ENCODE measurements at places on chromosomes 13 and 19.
A peak's percentile ranks its signal among the peaks of the same experiment; 100 is the strongest.

- DNase-seq, result peak; percentile 71
Observed at GRCh38 chr19:13622766-13623715, 116.8 kb upstream of the CACNA1A start.

- no peak for DNase-seq
Observed at GRCh38 chr19:40803857-40804782, 5.1 kb downstream of the EGLN2 start.

- peak; percentile 78 for DNase-seq
Observed at GRCh38 chr13:100646030-100646673, 28.4 kb downstream of the TMTC4 start.

- peak; percentile 65 for DNase-seq
Observed at GRCh38 chr19:49677231-49677900, at the start of gene PRMT1. TSS of gene PRMT1 (plus strand) at chr19:49677271. CDS start at chr19:49677281, 10 bp downstream.

GRCh38 chr19:11848594-11849469 is at the start of gene ZNF439:
TSS of gene ZNF439 (plus strand) at chr19:11848726. CDS start at chr19:11848868, 142 bp downstream.
- DNase-seq, result peak; percentile 82

DNA sequence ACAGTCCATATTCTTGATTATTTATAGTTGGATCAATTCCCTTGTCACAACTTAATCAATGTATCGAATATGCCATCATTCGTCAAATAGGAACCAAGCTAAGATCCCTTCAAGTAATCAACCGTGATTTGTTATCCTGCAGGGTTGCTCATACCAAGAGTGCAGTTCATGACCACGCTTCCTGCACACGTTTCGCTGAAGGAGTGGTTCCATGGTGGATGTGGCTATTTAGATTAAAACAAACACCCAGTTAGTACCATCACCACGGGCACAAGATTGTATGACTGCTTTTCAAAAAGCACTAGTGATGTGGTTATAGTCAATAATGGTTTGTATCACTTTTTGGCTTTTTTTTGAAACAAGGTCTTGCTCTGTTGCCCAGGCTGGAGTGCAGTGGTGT is 41.1 kb upstream of the CCNE1 start:
- DNase-seq, result no peak

GRCh38 chr13:53822136-53822535 is 793.5 kb downstream of the OLFM4 start:
- DNase-seq, result no peak

GRCh38 chr19:41919948-41920712 is 8.1 kb downstream of the ERFL start:
- no peak for DNase-seq

GRCh38 chr13:109785892-109786450 is 412 bp downstream of the IRS2 start:
- peak; percentile 66 for DNase-seq

DNA sequence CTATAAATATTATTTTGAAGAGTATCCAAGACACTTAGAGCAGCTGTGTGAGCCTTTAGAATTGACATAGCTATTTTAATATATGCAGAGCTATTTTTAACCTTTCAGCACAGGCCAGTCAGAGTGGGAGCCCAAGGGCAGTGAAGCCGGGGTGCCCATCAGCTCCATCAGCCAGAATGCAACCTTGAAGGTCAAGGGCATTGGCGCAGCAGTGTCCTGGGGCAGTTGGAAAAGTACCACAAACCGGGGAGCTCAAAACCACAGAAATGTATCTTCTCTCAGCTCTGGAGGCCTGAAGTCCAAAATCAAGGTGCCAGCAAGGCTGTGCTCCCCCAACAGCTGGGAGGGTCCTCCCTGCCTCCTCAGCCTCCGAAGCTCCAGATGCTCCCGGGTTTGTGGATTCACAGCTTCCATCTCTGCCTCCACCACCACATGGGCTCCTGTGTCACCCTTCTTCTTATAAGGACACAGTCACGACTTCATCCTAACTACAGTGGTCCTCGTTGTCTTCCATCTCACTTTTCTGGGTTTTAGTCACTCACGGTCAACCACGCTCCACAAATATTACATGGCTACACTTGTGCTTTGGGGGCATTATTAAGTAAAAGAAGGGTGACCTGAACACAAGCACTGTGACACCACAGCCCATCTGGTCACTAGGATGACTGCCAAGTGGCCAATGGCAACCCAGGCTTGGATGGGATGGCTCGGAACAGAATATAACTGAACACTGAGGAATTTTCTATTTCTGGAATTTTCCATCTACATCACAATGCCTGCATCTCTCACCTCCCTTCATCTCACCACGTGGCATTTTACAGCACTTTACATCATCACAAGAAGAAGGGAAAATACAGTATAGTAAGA is 15.9 kb upstream of the GAS6 start:
- no peak for DNase-seq

DNA sequence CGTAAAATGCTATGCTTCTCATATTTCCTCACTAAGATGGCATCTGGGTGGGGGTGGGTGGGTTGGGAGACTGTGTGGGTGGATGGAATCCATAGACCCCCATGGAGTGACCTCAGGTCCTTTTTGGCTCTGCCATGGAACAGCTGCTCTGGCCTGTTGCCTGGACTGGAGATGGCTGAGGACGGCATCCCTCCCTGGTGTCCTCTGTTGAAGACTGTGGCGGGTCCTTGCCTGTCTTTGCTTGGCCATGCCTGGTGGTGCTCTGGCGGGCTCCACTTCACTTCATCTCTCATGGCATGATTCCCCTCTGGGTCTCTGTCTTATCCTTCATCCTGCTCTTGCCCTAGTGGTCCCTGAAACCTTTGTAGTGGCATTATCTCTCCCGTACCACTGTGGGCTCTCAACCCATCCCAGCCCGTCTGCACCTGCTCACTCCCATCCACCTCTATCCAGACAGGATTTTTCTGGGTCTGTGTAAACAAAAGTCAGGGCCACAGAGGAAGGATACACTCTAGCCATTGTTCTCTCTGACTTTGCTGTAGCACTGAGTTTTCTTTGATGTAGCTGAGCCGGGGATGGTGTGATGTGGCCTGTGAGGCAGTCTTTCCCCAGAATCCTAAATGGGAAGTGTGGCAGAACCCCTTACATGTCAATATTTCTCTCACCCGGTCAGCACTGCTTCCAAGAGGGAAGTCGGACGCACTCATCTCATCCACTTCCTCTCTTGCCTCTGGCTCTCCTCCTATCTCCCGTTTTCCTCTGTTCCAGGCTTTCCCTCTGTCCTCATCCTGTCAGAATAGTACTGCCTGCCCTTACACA is 36.1 kb downstream of the WDFY2 start:
- no peak for DNase-seq

DNA sequence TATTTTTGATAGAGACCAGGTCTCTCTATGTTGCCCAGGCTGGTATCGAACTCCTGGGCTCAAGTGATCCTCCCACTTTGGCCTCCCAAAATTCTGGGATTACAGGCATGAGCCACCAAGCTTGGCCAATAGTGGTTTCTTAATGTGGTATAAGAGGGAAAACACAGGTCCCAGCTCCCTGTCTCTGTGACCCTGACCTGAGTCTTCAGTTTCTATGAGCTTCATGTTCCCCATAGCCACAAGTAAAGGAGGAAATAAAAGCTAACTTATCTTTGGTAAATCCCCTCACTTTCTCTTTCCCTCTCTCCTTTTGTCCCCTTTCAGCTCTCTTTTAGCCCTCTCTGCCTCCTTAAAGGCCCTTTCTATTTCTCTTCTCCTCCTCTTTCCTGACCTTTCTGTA is 50.3 kb downstream of the ABCC4 start:
- DNase-seq, result no peak

DNA sequence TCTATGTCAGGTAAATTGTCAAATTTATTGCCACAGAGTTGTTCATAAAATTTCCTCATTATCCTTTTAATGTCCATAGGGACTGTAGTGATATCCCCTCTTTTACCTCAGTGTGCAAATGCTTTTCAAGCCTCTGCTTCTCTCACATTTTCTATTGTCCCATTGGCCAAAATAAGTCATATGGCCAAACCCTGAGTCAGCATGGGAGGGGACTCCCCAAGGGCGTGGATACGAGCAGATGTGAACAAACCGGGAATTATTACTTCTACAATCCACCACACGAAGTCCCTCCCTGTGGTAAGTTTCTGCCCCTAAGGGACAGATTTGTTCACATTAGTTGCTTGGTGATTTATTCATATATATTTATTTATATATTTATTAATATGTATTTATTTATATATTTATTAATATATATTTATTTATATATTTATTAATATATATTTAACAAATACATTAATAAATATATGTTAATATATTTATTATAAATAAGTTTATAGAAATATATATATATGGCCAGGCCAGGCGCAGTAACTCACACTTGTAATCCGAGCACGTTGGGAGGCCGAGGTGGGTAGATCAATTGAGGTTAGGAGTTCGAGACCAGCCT is 20.1 kb upstream of the CAMSAP3 start:
- no peak for DNase-seq

DNA sequence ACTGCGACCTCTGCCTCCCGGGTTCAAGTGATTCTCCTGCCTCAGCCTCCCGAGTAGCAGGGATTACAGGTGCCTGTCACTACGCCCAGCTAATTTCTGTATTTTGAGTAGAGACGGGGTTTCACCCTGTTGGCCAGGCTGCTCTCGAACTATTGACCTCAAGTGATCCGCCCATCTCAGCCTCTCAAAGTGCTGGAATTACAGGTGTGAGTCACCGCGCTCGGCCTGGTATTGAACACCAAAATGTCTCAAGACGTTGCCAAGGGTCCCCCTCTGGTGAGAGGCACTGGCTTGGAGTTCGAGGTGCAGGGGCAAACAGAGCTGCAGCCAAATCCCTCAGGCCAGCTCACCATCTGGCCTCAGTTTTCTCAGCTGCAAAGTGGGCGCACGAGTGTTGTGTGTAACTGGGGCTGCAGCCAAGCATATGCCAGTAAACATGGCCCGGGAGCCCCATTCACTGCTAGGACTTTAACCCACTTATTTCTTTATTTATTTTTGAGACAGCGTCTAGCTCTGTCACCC is 8.0 kb downstream of the TJP3 start:
- no peak for DNase-seq

GRCh38 chr13:76024151-76024550 is 388.0 kb downstream of the LMO7 start:
- no peak for DNase-seq

GRCh38 chr13:43374621-43375020 is 351.2 kb downstream of the DNAJC15 start:
- no peak for DNase-seq

DNA sequence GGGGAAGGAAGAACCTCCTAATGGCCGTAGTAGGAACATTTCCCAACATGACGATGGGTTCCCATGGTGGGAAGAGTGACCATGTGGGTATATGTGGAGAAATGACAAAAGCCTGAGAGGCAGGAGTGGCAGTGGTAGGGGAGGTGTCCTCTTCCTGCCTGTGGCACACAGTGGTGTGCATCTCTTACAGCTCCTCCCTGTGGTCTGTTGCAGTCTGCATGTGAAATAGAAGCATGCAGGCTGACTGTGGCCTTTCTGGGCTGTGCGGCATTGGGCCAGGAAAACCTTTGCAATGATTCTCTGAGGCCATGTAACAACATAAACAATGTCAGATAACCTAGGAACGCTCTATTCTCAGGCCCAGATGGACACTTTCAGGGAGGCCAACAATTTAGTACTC is 84.0 kb downstream of the LACC1 start:
- no peak for DNase-seq

GRCh38 chr19:941292-942132 is 15.7 kb downstream of the ARID3A start:
- DNase-seq, result no peak

DNA sequence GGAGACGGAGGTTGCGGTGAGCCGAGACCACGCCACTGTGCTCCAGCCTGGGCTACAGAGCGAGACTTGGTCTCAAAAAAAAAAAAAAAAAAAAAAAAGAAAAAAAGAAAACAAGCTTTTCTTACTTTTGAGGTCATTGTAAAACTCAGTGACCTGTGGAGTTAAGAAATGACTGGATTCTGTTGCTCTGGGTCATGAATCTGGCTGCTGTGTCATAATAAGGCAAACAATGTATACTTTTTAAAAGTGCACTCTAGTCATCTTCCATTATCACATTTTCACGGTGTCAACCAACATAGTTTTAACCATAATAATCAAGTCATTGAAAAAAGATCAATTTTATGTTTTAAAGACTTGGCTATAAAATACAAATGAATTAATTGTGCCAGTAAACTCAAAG is 1186.6 kb downstream of the DIAPH3 start:
- DNase-seq, result no peak

- no peak for DNase-seq
Observed at GRCh38 chr19:19489804-19490204, 25.5 kb downstream of the TSSK6 start.

DNA sequence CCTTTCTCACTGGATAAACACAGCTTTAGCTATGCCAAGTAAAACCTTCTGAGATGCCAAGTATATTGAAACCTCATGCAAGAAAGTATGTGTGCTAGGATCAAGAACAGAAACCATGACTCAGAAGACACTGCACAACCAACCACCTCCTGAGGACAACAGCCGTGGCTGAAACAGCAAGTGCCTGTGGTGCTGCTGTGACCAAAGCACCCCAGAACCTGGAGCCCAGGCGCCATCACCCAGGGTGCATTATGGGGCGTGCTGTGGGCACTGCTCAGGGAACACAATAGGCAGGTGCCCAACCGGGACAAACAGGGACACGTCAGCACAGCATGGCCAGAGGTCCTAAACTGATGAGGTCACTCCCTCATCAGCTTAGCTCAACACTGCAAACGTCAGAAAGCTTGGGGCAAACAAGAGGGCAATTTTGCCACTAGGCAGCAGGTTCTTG is 101.3 kb upstream of the SLC15A1 start:
- no peak for DNase-seq

- DNase-seq, result peak; percentile 38
Observed at GRCh38 chr19:35267818-35268535, 785 bp upstream of the USF2 start.

DNA sequence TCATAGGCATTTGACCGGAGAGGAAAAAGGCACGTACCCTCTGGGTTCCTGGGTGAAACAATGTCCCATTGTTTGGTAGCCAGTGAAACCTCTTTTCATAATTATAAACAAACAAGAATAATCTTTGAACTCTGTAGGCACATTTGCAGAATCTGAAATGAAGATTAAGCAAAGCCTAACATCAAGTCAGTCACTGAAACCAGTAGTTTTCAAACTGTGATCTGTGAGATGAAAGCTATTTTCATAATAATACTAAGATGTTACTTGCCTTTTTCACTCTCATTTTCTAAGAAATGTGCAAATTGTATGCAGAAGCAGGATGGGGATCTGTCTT is 105.4 kb downstream of the WDFY2 start:
- no peak for DNase-seq

- no peak for DNase-seq
Observed at GRCh38 chr19:1073063-1073955, 6.3 kb downstream of the ARHGAP45 start.
